ENCODE measurements at places on chromosomes 1 and 21.

DNA sequence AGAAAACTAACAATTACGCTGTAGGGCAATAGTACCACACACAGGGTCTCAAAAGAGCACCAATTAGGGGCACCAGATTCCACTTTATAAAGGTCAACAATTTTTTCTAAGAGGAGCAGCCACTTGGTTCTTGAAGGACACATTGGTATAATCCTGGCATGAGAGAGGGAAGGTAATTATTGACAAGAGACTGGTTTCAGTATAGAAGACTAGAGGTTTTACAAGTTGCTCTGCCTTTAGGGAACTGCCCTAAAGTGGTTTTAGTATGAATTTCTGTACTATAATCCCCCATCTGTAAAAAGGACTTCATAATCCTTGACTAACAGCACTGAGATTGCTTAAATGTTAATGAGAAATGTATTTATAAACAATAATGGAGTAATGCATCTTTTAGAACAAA is 648.5 kb upstream of the PTBP2 start:
- no peak for DNase-seq

GRCh38 chr1:197272791-197273190 is 4.7 kb downstream of the CRB1 start:
- DNase-seq = no peak

DNA sequence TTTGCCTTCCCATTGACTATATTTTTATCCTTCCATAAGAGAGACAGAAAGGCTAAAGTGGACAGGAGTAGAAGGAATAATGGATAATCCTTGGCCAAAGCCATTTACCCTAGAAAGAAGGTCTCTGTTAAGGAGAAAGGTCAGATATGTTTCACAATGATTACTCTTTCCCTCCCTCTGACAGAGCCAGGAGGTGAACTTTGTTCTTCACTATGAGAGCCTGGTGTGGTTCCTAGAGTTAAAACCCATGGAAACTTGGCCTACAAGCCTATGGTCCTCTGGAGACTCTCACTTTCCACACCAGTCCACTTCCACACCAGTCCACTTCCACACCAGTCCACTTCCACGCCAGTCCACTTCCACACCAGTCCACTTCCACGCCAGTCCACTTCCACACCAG is 479.9 kb upstream of the ZP4 start:
- DNase-seq = no peak

DNA sequence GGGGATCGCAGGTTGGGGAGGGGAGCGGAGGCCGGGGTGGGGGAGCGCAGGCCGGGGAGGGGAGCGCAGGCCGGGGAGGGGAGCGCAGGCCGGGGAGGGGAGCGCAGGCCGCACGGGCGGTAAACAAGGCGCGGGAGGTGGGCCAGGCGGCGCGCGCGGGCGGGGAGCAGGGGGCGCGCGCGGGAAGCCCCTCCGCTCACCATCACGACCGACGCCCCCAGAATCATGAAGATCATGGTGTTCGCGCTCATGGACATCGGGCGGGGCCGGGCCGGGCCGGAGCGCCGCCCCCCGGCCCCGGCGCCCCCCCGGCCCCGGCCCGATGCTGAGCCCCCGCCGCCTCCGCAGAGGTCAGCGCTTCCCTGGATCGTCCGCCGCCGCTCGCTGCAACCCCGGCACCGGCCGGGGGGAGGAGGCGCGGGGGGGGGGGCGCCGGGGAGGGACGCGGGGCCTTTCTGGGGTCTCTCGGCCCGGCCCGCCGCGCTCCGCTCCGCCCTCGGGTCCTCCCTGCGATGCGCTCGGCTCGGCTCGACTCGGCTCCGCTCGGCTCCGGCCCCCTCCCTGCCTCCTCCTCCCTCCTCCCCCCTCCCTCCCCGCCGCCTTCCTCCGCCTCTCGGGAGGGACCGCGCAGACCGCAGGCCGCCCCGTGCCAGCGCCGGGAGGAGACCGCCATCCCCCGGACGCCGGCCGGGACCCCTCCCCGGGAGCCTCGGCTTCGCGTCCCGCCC is at the start of gene TMEM240:
Gene TMEM240 (minus strand): TSS at position 535 of the 728 bp plus-strand sequence. CDS start 278 bp downstream, at position 257.
- peak; percentile 69 for DNase-seq

DNA sequence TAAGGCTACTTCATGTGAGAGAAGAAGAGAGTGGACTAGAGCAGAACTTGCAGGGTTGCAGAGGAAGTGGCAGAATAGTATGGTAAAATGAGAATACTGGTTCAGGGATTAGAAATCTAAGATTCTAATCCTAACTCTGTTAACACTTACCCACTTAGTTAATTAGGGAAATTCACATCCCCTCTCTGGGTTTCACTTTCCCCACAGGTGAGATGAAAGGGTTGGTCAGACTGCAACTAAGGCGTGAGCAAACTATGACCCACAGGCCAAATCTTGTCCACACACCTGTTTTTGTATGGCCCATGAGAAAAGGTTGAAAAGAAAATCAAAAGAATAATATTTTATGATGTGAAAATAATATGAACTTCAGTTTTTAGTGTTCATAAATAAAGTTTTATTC is 117.5 kb downstream of the MACF1 start:
- DNase-seq = no peak

DNA sequence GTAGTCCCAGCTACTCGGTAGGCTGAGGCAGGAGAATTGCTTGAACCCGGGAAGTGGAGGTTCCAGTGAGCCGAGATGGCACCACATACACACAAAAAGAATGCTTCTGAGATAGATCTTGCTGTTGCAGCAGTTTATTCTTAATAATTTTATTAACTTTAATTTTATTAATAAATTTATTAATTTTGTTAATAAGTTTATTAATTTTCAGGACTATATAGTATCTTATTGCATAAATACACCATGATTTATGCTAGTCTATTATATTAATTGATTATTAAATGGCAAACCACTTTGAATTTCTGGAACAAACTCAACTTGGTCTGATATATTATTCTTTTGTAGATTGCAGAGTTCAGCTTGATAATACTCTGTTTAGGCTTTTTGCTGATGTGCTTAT is 99.5 kb downstream of the CLIC6 start:
- no peak for DNase-seq

DNA sequence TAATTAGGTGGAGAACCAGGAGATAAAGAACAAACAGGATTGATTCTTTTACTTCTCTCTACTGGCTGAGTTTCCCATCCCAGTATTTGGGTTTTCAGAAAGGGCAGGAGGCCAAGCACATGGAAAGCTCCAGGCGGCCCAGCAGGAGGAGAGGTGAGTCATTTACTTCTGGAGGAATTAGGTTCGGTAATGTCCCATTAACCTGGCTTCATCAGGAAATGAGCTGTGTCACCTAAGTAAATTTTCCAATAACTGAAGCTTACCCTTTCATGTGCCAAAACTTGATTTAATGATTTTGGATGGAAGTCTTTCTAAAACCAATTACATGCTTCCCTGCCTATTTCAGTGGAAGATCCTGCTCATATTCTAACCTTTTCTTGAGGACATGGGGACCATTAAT is 257.6 kb upstream of the USP24 start:
- DNase-seq = no peak

DNA sequence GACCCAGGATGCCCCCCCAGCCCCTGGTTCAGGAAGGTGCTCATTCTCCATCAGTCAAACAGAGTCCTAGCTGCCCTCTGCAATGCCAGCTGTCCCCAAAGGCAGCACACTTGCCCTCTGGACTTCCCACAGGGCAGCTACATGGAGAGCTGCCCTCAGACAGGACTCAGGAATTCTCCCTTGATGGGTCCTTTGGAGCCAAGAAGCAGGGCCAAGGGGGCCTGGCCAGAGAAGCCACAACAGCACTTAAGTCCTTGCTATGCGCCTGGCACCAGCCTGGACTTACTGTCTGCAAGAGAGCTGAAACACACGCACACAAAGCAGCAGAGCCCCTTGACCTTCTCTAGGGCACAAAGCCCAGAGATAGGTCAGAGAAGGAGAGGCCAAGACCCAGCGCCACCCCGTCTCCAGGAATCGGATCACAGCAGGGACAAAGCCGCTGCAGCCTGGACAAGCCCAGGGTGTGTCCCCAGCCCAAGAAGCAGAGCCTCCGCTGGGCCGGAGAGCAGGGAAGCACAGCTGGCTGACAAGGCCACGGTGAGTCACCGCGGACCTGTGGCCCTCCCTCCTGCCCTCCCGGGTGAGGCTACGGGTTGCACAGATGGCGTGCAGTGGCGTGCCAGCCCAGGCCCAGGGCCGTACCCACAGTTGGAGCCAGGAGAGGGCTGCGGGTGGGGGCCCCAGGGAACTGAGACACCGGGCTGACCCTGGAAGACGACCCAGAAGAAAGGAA is 1.7 kb downstream of the WNT9A start:
- DNase-seq = peak; percentile 97

- DNase-seq = peak; percentile 17
Measured at GRCh38 chr1:64895500-64895899, 70.8 kb downstream of the JAK1 start.

DNA sequence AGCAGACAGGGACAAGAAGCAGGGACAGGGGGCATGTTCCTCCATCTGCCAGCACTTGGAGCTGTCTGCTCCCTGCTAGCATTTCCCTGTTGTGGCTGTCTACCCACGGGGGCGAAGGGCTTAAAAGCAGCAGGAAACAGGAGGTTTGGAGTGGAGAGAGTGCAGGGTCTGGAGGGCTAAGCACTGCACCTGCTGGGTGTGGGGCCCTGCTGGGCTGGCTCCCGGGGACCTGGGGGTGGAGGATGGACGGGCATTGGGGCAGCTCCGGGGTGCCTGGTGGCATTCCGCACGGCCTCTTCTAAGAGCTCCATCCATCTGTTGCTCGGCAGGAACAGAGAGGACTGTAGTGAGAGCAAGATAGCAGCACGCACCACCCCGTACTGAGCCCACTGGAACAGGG is 21.2 kb downstream of the LRRC71 start:
- DNase-seq = no peak

GRCh38 chr1:40478276-40478675 is 1.2 kb downstream of the ZFP69 start:
- DNase-seq = no peak

DNA sequence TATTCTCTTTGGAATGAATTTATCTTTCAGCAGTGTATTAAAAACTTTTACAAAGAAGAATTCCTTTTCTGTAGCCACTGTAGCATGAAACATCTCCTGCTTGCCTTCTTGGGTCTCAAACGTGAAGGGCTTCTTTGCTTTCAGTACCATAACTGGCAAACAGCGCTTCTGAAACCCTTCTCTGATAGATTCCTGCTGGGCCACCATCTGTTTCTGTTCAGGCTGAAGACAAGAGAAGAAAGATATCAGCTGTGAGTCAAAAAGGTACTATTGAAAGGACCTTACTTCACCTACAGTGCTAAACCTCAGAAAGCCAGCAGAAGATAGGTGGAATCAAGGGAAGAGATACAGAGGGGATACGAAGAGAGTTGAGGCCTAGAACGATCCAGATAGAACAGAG is 10.5 kb downstream of the AIM2 start:
- DNase-seq = no peak

GRCh38 chr1:17789926-17790325 is 34.8 kb downstream of the ACTL8 start:
- no peak for DNase-seq

DNA sequence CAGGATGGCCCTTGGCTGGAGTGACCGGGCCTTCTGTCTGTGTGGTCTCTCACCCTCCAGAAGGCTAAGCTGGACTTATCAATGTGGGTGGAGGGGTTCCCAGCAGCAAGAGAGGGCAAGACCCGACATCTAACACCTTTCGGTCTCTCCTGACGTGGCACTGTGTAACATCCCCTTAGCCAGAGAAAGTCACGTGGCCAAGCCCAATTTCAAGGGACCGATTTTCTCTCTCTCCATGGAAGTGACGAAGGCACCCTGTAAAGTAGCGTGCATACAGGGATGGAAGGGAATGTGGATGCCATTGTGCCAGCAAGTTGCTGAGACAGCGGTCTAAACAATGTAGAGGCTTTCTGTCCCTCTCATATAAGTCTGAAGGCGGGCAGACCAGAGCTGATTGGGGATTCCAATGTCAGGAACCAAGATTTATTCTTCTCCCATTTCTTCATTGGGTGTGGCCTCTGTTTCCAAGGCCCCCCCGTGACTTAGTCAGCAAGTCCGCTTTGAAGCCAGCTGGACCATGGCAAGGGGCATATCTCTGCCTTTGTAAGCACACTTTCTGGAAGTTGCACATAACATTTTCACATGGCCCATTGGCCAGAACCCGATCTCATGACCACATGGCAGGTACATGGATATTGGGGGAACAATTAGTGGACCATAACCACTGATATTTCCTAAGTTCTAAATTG is 12.5 kb downstream of the MX1 start:
- DNase-seq = no peak

GRCh38 chr1:48726139-48726538 is 50.6 kb downstream of the BEND5 start:
- DNase-seq = no peak

DNA sequence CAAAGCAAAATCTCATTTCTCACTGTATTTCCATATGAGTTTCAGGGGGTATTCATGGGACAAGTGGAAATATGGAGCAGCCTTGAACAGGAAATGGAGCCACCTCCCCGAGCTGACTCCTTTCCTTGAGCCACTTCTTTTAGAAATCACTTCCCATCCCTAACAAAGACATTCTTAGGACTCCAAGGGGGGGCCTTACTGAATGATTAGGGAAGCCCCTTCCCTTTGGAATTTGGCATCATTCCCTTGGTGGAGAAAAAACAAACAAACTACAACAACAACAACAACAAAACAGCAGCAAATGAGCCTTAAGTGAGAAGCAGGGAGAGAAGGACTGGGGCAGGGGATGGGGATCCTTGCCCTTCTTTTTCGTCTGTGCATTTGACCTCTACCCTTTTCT is 278.3 kb downstream of the ZNF648 start:
- DNase-seq = no peak

DNA sequence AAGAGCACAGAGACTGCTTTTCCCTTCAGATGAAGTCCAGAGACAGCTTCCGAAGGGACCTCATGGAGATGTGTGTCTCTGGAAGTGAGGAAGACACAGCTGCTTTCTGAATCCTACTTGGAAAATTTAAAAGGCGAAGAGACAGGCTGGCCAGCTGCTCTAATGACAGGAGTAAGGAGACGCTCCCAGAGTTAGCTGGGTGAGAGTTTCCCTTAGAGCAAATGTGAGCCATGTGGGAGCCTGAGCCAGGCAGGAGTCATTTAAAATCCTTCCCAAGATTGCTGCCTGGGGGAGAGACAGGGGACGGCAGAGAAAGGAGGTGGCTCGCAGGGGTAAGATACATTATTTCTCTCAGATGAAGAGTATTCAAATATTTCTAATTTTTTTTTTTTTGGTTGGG is 53.1 kb downstream of the ZNF326 start:
- no peak for DNase-seq

DNA sequence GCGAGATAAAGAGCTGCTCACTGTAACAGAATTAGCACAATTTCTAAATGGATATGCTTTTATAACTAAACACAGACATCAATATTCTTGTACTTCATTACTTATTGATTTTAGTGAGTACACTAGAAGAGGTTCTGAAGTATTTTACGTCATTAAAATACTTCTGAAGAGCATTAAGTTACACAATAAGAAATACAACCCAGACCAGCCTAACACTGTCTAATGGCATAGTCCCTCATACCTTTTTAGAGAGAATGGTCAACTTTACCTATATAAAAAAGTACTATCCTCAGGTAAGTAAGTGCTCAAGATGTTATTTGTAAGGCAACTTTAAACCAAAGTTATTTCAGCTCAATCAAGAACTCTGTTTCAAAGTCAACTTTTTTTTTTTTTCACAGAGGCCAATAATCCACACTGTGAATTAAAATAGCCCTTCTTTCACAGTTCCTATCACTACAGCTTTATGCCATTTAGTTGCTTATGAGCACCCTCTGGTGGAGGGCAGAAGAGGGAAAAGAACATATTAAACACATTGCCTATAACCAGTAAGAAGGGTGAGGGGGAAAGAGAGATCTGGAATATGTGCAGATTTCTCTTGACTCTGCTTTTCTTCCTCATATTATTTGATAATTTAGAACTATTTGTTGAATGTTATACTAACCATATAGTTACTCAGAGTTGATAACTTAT is 182.1 kb upstream of the DMRTA2 start:
- peak; percentile 68 for DNase-seq

- DNase-seq = peak; percentile 50
Measured at GRCh38 chr1:6445062-6445763, 20.6 kb downstream of the ESPN start.
